ENCODE measurements at places on chromosomes 4 and X.

GRCh38 chr4:14313757-14314156 lies 686.2 kb upstream of the BOD1L1 start:
- no peak for DNase-seq

DNA sequence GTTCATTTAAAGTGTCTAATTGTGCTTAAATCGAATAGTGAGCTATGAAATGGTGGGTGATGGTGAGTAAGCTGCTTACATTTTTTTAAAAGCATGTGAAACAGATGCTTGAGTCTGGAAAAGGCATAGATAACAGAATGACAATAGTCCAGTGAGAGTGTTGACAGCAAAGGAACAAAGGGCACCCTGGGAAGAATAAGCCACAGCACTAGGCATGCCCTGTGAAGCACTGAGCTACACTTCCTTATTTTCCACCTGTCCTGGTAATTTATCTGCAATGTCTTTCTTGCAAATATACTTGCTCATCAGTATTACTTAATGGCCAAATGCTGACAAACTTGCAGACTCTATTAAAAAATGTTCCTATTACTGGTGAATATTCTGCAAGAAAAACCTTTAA lies 168.7 kb downstream of the PRDM5 start:
- no peak for DNase-seq

DNA sequence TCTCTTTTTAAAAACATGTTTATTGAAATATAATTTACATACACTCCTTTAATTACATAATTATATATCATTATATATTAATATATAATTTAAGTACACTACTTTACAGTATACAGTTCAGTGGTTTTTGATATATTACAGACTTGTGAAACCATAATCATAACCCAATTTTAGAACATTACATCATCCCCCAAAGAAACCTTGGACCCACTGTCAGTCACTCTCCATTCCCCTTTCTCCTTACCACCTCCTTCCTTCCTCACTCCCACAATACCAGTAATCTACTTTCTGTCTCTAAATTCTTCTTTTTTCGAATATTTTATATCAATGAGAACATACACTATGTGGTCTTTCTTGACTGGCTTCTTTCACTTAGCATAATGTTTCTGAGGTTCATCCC lies 17.9 kb upstream of the EXOSC9 start:
- DNase-seq: no peak

DNA sequence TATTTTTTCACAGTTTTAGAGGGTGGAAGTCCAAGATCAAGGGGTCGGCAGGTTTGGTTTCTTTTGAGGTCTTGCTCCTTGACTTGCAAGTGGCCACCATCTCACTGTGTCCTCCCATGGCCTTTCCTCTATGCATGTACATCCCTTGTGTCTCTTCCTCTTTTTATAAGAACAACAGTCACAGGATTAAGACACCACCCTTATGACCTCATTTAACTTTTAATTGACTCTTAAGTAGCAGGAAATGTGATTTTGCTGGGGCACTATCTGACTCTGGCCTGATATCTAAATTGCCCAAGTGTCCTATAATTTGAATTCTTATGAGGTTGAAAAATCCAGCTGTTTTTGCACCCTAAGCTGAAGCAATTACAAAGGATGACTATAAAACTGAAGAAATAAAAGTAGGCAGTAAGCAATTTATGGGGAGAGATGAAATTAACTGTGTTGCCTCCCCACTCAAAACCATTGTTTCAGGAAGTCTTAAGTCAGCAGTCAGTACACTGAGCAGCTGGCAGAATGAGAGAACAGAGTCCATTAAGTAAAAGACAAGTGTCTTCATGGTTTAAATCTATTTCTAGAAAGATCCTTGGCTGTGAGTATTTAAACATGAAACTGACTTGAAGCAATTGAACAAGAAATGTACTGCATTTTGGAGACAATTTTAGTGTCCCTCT lies 601.3 kb downstream of the SPRY1 start:
- DNase-seq: no peak

- DNase-seq: no peak
Observed at GRCh38 chr4:152972821-152973628, 36.9 kb downstream of the FHDC1 start.

DNA sequence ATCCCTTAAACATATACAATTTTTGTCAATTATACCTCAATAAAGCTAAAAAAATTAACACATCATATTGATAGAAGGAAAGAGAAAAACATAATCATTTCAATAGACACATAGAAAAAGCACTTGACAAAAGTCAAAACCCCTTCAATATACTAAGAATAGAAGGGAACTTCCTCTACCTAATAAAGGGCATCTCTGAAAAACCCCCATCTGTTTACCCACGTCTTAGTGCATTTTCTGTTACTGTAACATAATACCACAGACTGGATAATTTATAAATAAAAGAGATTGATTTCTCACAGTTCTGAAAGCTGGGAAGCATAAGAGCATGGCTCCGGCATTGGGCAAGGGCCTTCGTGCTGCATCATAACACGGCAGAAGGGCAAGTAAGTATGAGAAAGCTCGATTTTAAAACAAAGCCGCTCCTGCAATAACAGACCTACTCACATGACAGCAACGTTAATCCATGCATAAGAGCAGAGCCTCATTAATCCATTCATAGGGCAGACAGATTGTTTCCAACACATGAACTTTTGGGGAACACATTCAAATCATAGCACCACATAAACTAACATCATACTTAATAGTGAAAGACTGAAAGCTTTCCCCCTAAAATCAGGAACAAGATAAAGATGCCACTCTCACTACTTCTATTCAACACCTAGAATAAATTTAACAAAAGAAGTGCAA lies 15.7 kb downstream of the STEEP1 start:
- no peak for DNase-seq

- peak; percentile 81 for DNase-seq
Observed at GRCh38 chr4:6200011-6200921, at the start of gene JAKMIP1. Gene JAKMIP1, minus strand, starts transcription at chr4:6200549. Its CDS starts 87,699 bp downstream, at chr4:6112850.

DNA sequence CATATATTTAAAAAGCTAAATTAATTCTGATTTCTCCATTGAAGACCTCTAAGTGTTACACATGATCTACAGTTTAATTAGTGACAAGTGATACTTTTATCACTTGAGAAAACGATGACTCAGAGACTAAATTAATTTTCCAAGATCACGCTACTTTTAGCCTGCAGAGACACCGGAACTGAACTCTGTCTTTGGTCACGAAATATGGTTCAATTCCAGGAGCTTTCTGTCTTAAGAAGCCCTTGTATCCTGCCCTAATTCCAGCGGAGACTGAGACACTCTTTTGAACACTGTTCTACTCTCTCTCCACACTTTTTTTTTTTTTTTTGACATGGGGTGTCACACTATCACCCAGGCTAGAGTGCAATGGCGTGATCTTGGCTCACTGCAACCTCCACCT lies 63.6 kb downstream of the IRF2 start:
- DNase-seq: no peak

GRCh38 chr4:188603646-188604045 lies 464.4 kb downstream of the TRIML1 start:
- DNase-seq: no peak

DNA sequence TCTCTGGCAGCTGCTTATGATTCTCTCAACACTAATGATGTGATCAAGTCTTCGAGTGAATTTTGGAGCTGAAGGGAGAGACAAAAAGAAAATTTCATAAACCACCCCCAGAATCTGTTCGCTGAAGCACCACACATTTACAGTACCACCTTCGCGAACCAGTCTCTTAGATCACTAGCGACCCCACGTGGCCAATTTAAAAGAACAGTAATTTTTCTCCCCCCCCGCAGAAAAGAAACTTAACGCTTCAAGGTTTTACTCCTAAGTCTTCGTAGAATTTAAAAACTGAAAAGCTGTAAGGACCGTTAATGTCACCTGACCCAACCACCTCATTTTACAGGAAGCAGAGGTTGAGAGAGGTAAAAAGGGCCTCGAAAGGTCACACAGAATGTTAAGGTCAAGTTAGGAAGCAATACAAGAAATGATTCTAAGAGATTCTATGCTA lies 187.5 kb downstream of the QDPR start:
- DNase-seq: peak; percentile 33

- no peak for DNase-seq
Observed at GRCh38 chr4:82984459-82984858, 26.2 kb downstream of the LIN54 start.

DNA sequence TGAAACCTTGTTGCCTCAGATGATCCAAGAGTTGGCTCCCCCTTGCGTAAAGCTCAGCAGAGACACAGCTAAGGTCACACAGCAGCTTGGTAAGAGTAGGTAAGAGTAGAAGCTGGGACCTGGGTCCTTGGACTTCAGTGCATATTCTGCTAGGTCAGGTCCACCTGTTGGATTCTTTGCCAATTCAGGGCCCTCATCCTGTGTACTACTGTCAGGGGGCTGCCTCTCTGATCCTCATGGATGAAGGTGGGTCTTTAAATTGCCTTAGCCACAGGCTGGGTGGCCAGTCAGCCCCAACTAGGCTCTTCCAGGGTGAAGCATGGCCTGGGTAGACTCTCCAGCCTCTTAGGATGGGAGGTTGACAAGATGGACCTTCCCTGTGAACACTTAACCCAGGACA lies 155.8 kb downstream of the AMMECR1 start:
- DNase-seq: no peak

DNA sequence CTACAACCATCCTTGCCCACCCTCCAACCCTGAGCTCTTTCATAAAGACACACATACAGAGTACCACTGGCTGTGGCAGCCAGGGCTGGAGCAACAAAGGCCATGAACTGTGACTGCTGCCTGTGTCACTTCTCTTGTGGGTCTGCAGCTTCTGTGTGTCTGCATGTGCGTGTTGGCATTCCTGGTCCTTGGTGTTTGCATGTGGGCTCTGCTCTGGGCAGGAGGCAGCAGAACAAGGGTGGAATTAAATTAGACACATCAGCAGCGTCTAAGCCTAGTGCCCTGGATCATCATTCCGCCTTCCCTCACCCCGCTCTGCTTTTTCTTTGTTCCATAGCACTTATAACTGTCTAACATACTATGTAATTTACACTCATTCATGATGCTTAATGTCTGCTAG lies 157.7 kb downstream of the MGST2 start:
- DNase-seq: no peak

DNA sequence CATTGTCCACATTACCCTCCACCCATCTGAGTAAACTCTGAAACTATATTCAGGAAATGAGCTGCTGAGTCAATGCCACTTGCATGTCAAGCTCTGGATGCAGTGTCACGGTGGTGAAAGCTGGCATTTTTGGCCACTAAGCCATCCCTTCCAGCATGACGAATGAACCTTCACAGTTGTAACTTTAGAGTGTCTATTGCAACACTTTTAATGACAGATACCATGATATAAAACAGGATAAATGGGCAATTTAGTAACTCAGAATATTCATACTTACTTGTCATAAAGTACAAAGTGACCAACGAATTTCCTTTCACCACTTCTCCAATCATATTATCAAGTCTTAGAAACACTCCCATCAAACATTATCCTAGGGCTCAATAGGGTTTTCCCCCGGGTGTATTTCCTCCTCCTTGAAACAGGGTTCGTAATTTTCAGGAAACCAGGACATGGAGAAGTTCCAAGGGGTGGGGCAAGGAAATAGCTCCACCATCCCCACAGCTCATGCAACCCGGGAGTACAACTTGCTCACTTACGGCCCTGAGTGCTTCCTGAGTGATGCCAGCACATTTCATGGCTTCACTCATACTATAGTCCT lies 73.1 kb downstream of the MTHFD2L start:
- no peak for DNase-seq

DNA sequence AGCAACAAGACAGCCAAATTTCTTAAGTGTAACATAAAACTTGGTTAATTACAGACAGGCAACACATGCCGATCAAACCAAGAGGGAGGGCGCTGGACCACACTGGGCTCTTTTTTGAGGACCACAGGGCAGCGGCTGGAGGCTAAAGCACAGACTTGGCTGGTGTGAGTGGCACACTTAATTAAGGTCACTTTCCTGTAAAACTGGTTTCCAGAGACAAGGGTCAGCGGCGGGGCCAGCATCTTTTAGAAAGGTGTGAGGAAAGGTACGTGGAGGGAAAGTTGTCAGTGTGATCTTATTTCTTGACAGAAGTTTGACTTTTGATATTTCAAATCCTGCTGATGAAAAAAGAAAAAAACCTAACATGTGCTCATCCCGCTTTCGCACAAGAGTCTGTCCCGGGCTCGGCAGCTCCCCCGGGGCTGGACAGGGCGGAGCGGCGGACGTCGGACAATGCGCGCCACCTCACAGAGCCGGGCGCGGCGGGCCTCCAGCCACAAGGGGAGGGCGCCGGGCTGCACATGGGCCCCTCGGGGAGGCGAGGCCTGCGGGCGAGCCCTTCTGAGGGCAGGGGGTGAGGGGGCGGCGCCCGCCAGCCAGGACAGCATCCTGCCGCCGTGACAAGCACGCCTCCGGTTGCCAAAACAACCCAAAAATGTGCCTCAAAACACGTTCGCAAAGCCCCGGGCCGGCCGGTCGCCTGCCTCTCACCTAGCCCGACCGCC lies 660 bp upstream of the HSPA4L start:
- DNase-seq: no peak

- DNase-seq: no peak
Observed at GRCh38 chr4:47801481-47802002, 36.3 kb downstream of the CORIN start.

DNA sequence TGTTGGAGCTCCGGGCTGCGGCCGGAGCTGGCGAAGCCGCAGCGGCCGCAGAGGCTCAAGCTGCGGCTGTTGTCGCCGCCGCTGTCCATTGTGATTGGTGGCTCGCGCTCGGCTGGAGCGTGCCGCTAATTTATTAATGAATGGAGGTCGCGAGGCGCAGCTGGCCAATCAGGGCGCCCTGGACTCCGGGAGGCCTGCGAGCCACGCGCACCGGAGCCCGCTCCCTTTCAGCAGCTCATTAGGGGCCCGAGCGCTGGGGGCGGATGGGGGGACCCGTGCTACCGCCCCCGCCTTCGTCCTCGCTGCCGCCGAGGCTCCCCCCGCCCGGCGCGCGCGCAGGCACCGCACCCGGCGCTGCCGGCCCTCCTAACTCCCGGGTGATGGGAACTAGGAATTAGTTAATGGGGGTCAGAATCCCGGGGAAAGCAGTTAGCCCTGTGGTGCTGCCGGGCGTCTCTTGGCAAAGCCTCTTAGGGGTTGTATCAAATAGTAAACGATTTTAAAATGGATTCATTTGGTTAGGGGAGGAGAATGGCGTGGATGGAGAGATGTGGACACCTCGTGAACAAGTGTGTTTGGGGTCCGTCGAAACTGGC lies 589 bp upstream of the NEUROG2 start:
- no peak for DNase-seq

GRCh38 chr4:98510757-98511517 lies 147.5 kb downstream of the TSPAN5 start:
- no peak for DNase-seq

DNA sequence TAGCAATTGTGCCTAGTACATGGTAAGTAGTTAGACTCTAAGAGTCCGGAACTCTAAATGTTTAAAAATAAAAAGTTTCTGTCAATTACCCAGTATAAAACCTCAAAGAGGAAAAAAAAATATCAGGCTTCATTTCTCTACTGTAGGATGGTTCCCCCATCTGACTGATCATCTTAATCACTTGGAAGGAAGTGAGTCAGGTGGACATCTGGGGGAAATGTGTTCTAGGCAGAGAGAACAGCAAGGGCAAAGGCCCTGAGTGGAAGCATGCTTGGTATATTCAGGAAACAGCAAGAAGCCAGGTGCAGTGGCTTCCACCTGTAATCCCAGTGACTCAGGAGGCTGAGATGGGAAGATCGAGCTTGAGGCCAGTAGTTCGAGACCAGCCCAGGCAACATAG lies 2.9 kb upstream of the EIF1AX start:
- DNase-seq: no peak
